Kidney tubule cell (primary cell): ENCODE measurements at places on chromosomes 1 and 21.
A peak's percentile ranks its signal among the peaks of the same experiment; 100 is the strongest.

DNA sequence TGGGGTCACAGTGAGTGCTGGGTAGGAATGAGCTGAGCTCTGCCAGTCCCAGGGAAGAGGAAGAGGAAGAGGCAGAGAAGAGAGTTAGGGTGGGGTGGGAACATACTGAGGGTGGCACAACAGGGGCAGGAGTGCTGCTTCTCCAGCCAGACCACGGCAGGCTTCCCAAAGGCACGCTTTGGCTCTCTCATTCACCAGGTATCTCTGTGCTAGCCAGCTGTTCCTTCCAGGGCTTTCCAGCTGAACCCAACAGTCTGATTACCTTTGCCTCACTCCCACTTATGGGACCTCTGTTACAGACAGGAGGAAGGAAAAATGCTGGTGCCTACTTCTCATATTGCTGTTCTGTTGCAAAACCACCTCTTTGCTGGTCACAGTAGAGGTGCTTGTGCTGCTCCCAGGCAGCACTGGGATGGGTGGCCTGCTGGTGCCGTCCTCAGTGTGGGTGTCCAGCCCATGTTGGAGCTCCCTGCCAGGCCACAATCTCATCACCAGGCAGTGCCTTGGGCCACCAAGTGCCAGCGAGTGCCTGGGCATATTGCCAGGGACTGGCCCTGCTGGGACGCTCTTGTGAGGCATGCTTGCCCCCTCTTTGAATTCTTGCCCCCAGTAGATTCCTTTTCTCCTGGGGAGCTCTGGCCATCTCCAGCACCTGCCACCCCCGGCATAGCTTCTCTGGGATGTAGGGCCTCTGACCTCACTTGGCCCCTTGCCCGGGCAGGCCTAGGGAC, 2.1 kb downstream of the ADORA1 start:
- peak; percentile 40 for DNase-seq

DNA sequence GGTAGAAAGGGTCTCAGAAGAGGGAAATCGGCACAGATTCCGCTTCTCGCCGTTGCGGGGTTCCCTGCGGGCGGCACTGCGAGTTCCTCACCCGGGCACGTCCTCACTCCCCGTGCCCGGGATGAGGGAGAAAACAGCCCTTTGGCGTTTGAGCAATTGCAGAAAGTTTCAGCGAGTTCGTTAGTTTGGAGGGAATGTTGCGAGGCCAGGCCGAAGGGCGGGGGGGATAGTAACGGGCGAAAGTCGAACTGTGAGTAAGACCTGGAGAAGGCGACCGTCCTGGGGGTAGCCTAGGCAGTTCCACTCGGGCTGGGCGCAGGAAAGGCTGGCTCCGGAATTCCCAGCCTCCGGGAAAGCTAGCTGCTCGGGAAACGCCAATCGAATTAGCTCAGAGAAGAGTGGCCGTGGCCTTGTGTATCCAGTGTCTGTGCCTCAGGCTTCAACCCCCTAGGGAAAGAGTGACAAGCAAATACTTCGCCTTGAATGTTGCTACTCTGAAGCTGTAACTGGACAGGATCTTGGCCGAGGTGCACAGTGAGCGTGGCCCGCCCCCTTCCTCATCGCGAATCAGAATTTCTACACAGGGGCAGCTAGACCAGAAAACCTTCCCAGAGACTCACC, 787 bp downstream of the PTGFR start:
- DNase-seq = peak; percentile 91

DNA sequence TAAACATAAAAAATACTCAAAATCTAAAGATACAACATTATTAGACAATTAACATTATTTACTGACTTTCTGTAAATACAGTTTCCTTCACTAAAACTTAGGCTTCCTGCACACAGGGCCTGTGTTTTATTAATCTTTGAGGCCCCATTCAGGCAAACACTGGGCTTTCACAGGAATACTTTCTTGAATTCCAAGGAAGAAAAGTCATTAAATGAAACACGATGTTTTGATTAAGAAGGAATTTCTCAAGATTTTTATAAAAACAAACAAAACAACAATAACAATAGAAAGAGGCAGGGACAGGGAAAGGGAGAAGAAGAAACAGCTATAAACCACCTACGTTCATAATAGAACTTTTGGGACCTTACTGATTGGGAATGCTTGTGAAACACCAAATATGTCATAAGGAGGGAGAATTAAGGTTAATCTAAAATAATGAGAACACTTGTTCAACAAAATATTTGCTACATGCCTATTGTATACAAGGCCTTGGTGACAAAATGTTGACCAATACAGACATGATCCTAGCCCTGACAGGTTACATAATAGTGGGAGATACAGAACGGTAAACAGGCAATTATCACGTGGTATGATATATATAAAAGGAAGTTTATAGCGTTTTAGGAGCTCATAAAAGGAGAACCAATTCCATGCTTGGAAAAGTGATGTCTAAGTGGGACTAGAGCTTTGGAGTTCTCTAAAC, 3.6 kb downstream of the DDAH1 start:
- no peak for DNase-seq

GRCh38 chr1:15420853-15421465, 11.3 kb downstream of the EFHD2 start:
- no peak for DNase-seq

GRCh38 chr1:15283526-15283925, 36.5 kb downstream of the FHAD1 start:
- DNase-seq = peak; percentile 65

DNA sequence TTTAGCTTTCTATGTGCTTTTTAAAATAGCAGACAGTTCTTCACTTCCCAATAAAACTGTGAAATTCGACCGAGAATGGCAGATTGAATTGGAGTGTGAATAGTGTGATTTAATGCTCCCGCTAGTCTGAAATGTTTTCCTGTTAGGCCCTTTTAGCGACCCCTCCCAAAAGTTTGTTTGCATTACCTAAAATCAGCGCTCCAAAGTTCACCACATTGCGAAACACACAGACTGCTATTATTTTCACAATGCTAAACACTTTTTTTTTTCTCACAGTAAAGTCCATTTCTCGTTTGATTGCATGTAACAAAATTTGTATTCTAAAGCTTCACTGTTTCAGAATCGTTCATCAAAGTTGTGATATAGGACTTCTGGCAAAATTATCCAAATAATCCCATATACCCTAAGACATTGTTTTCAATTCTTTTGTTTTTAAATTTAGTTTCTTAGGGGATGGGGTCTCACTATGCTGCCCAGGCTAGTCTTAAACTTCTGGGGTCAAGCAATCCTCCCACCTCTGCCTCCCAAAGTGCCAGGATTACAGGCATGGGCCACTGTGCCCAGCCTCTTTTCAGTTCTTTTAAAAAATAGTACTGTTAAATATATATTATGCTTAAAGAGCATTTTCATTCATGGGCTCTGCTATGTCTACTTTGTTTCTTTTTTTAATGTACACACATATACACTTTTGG, 76.5 kb upstream of the USH2A start:
- DNase-seq = no peak

DNA sequence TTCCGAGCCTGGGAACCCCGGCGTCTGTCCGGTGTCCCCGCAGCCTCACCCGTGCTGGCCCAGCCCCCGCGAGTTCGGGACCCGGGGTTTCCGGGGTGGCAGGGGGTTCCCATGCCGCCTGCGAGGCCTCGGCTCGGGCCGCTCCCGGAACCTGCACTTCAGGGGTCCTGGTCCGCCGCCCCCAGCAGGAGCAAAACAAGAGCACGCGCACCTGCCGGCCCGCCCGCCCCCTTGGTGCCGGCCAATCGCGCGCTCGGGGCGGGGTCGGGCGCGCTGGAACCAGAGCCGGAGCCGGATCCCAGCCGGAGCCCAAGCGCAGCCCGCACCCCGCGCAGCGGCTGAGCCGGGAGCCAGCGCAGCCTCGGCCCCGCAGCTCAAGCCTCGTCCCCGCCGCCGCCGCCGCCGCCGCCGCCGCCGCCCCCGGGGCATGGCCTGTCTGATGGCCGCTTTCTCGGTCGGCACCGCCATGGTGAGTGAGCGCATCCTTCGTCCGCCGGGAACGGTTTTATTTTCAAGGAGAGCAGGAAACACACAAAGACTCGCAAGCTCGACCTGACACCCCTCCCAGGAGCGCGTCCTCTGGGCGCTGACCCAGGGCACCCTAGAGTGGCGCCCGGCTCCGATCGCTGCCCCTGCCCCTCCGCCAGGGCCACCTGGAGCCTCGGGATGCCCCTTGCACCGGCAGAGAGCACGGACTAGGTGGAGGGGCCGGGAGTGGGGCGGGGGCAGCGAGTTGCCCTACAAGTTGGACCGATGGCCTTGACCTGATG, at the start of gene ABCG1:
TSS of gene ABCG1 (plus strand) at position 305 of the 770 bp plus-strand sequence. CDS start at position 428, 123 bp downstream.
- no peak for DNase-seq

DNA sequence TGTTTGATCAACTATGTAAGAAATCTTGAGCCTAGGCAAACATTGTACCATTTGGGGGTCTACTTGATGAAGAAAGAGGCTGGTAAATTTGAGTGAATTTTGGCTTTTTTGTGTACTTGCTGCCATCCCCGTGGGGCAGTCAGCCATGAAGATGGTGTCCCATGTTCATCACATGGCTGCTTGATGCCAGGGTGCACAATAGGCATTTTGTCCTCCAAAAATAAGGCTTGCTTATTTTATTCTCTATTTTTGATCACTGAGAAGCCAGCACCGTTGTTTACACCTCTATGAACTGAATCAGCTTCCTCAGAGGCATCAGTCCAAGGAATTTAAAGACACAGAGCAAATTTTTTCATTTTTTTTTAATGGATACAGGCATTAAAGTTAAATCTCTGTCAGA, 1195.7 kb downstream of the AMY1C start:
- no peak for DNase-seq

DNA sequence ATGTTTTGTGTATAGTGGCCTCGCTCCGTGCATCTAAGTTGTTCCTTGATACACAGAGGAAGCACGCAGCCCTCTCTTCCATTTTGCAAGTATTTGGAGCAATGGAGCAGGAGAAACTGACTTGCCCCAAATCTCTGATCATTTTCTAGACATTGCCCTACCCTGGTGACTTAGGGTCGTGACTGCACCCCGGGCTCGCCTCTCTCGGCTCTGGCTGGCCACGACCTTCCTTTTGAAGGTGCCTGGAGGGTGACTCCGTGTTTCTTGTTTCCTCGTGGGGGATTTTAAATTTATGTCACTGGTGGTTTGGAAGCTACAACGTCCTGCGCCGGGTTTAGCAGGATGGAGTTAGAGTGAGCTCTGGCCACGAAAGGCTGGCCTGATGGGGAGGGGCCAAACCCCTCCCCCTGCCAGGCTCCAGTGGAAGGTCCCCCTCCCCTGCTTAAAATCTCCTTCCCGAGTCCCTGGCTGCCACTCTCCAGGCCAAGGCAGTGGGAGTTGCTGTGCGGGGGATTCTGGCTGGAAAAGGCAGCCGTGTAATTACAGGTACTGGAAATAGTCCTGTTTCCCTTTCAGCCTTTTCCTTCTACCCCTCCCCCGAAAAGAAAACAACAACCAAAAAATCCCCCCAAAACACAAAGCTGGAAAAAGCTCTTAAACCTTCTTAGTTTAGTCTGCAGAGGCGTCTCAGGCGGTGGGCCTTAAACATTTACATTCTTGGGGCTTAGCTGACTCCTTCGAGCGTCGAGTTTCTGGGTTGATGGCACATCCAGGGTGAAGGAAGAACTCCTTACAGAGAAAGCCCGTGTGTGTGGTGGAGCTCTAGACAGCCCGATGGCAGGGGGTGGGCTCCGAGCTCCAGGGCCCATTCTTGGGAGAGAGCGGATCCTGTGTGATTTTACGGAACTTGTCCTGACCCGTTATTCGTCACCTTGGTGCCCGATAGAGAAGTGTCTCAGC, 28.1 kb downstream of the SPSB1 start:
- DNase-seq = no peak

- no peak for DNase-seq
Measured at GRCh38 chr1:160425847-160426246, 25.5 kb downstream of the VANGL2 start.

GRCh38 chr1:1419363-1419812, 1.7 kb downstream of the ANKRD65 start:
- DNase-seq = no peak

DNA sequence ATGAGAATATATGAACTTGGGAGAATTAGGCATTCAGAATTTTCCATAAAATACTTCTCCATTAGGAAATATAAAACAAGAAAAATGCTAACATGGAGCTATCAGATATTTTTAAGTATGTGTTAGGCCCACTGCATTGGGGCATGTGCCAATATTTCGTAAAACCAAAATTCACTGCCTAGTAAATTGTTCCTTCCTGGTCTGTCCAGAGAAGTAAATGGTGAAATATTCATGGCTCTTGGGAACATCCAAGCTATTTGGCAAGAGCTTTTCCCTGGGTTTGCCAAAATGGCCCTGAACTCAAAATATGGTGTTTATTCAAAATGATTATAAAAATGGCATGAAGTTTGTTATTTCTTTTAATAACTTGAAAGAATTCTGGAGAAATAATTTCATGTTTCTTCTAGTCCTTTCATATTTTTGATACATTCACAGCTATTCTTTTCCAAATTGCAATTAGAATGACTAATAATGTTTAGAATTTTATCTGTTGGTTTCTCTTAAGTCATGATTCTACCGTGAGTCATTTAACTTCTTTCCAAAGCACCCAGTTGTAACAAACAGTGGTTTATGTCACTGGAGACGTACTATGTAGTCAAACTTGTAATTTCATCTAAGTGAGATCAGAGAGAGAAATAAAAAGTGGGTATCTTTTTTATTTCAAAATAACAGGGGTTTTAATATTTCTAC, 25.7 kb upstream of the SLC19A2 start:
- peak; percentile 77 for DNase-seq

GRCh38 chr1:204983881-204984280, 59.1 kb upstream of the CNTN2 start:
- no peak for DNase-seq

- no peak for DNase-seq
Measured at GRCh38 chr1:112712701-112713128, 2.4 kb downstream of the PPM1J start.

DNA sequence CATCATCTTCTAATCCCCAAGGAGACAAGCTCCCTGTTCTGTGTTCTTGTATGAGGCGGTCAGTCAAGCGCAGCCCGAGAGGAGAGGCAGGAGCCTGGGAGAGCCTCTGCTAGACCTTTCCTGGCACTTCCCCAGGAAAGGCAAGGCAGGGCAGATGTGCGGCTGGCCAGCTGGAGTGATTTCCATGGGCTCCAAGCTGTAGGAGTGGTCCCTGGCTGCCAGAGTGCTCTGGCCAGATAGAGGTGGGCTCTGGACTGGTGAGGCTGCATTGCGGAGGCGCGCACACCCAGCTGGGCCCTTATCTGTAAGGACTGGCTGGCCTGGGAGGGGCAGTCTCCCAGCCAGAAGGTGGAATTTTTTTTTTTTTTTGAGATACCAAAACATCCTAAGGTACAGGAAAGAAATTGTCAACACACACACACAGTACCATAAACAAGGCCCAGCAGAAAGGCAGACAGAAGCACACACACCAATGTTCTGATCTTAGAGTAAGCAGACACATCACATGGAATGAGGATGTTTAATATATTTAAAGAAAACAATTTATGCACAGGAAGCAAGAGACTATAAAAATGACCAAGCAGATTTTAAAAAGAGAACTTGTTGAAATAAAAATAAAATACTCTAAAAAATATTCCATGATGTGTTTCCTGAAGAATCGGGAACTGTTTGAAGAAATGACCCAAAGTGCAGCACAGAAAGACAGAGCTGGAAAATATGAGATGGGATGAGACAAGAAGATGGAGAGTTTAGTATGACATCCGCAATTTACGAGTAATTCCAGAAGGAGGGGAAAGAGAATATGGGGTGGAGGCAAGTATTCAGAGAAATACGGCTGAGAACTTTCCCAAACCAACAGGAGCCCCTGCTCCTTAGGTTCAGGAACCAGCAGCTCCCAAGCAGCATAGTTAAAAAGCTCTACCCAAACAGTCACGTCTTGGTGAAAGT, 13.4 kb downstream of the IBA57 start:
- DNase-seq = no peak

- no peak for DNase-seq
Measured at GRCh38 chr1:91520942-91521507, 20.4 kb downstream of the CDC7 start.
